Cerebellar nuclear complex (tissue), 1 donor: ENCODE measurements at places on chromosomes 12 and 14.

DNA sequence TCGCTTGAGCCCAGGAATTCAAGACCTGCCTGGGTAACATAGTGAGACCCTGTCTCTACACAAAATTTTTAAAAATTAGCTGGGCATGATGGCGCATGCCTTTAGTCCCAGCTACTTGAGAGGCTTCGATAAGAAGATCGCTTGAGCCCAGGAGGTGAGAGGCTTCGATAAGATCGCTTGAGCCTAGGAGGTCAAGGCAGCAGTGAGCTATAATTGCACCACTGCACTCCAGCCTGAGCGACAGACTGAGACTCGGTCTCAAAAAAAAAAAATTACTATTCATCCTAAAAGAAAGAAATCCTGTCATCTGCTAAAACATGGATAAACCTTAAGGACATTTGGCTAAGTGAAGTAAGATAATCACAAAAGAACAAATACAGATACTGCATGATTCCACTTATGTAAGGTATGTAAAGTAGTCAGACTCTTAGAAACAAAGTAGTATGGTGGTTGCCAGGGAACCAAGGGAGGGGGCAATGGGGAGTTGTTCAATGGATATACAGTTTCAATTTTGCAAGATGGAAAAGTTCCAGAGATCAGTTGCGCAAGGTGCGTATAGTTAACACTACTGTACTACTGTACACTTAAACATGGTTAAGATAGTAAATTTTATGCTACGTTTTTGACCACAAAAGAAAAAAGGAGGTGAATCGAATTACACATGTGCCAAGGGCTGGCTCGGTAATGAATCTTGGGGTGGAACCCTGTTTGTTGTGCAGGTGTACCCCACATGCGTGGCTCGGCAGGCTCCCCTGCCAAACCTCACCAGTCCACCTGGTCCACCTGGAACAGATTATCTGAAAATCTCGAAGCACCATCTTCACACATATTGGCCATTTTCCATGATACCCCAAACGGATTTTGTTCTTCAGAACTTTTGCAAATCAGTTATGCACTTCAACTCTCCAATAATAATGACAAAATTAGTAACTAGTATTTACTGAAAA is 18.3 kb upstream of the ATP2A2 start:
- DNase-seq, result no peak

DNA sequence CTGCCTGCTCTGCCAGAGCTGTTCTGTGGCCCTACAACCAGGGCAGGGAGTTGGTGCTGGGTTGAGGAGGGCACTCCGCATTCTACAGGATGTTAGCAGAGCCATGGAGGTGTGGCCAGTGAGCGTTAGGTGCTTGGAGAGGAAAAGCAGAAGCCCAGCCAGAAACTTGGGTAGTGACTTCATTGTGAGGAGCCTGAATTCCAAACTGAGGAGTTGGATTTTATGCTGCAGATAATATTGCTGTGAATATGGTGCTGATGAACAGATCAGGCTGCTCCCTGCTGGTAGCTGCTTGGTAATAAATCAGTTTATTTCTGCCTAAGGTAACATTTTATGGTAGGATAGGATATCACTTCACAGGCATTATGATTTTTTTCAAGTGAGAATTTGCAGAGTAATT is 7.1 kb upstream of the CCDC175 start:
- no peak for DNase-seq

DNA sequence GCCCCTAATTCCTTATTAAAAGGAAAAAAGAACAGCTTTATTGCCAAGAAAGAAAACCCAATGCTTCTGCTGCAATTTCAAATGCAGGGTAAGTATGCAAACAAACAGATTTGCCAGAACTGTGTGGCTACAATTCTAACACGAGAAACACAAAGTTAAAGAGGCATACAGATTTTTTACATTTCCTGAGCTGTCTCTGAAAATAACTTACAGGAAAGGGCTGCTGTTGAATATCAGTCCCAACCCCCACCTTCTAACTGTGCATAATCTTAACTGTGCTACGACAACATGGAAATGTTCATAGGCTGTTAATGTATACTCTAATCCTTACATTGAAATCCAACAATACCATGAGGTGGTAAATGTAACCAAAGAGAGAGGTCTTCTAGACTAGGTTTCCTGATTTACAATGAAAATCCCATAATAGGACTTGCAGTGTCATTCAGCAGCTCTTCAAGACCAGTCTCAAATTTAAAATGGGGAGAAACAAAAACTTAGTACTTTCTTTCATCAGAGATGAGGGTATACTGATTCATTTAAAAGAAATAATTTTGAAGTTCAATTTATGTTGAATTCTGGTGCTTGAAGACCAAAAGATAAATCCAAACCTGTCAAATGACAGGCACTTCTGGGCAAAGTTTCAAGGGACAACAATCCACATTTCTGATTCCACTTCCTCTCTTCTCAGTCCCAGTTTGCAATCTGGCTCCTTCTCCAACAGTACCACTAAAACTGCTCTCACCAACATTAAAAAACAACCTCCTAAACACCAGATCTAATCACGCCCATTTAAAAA is 14.4 kb downstream of the FGD6 start:
- no peak for DNase-seq

GRCh38 chr12:43370263-43370662 is 181.7 kb downstream of the ADAMTS20 start:
- no peak for DNase-seq

DNA sequence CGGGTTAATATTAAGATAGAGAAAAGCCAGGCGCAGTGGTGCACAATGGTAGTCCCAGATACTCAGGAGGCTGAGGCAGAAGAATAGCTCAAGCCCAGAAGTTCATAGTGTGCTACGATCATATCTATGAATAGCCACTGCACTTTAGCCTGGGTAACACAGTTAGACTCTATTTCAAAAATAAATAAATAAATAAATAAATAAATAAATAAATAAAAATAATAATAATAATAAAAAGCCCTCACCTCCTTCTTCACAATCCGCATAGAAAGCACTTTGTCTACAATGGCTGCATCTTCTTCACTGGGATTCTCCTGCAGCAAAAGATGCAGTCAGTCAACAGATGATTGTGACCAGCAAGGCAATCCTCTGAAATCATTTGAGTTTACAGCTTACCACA is 31.5 kb upstream of the SUPT16H start:
- no peak for DNase-seq

DNA sequence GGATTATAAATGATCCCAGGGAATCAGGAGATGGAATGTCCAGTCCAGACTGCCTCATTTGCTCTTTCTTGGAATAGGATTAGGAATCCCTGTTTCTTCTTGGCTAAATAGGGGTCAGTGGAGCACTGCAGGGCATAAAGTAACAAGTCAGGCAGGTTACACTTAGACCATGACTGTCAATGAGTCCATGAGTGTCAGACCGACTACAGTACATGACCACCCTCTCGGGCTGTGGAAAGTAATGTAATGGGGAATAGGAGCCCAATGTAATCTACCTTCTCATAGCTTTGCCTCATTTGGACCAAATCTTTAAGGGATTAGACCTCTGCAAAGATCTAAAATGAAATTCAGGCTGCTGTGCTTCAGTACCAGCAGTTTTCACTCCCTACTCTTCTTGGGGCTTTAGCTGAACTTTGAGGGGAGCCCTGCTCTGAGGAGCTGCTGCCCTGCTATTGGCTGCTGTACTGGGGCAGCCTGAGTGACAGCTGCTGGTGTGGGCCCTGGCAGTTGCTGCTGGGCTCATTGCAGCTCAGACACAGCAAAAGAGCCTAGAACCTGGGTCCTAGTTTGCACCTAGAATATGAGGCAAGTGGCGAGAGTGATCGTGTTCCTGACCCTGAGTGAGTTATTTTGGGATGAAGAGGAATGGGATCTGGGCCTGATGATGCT is 62.2 kb upstream of the OR4E1 start:
- DNase-seq, result no peak

DNA sequence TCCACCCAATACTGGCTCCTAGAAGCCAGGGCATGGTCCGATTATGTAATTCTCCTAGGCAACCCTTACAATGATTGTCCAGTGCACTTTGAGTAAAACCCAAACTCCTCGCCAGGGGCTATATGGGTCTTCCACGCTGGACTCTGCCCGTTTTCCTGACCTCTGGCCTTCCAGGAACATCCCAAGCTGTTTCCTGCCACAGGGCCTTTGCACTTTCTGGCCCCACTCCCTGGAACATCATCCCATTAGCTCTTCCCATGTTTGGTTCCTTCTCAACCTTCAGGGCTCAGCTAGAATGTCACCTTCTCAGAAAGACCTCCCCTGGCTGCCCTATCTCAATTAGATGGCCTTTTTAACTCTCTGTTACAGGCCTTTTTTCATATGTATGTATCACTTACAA is 85.4 kb downstream of the IRF2BPL start:
- no peak for DNase-seq

GRCh38 chr12:18394742-18395141 is 133.4 kb downstream of the PIK3C2G start:
- DNase-seq, result no peak

- DNase-seq, result no peak
Observed at GRCh38 chr14:61140271-61140670, 140.9 kb downstream of the TMEM30B start.

GRCh38 chr12:25553098-25553497 is at the start of gene LMNTD1:
TSS of gene LMNTD1 (minus strand) at chr12:25553283. CDS start at chr12:25552959, 324 bp downstream.
- no peak for DNase-seq

DNA sequence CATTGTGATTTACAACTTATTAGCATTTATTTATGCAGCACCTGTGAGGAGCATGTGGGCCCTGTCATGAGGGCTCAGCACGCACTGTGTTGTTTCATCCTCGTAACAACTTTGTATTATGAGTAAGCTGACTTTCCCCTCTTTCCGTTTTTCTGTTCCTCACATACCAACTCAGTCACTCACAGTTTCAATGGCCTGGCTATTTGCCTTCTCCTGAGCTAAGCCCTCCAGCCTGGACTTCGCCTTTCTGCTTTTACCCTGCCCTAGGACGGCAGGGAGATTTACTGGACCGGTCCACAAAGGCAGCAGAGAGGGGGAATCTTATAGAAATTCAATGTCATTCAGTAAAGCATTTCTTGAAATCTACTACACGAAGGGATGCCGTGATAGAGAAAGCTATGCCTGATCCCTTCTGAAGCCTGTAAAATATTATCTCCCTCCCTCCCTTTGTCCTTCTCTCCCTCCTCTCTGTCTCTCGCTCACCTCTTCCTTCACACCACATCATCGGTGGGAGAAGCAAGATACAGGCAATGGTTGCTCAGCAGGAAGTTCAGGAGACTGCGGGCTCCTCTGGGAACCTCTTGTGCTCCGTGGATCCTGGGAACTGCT is 219.2 kb upstream of the TBX3 start:
- DNase-seq, result no peak

DNA sequence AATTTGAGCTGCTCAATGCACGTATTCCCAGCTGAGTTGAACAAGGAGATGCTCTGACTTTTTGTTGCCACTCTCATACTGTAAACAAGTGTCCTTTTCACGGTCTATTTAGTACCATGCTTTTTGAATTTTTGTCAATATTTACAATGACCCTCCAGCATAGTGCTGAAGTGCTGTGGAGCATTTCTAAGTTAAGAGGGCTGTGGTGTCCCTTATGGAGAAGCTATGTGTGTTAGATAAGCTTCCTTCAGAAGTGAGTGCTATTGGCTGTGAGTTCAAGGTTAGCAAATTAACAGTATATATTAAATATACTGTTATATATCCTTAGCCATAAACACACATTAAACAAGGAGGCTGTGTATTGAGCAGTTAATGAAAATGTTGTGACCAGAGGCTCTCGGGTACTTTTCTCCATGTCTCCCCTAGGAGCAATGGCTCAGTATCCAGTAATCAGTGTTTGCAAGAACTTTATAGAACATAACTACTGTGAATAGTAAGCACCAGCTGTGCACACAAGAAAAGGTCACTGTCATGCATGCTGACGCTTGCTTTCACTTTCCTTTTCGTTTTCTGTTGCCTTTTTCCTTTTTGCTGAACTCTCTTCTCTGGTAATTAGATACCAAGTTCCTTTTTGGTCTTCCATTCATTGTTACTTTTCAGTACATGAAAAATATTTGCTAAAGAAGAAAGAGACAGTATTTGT is 187.2 kb upstream of the NEDD1 start:
- DNase-seq, result no peak

GRCh38 chr12:112555621-112556233 is 137.0 kb downstream of the PTPN11 start:
- no peak for DNase-seq

DNA sequence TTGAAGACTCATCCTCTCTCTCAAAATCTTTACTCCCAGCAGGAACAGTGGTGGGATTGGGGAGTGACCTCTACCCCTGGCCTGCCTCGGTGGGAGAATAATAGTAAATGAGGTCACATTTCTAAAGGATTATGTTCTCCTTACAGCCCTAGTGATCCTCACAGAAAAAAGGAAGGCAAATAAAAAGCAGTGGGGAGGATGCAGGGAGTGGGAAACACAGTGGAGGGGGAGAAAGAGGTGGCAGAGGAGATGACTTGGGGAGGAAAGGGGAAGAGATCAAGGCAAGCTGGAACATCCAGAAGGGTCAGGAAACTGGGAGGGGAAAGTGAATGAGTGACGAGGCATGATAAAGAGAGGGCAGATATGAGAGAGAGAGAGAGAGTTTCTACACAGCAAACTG is 8.3 kb upstream of the SYNDIG1L start:
- DNase-seq, result no peak

- no peak for DNase-seq
Observed at GRCh38 chr12:114302117-114302516, 103.8 kb downstream of the TBX5 start.

DNA sequence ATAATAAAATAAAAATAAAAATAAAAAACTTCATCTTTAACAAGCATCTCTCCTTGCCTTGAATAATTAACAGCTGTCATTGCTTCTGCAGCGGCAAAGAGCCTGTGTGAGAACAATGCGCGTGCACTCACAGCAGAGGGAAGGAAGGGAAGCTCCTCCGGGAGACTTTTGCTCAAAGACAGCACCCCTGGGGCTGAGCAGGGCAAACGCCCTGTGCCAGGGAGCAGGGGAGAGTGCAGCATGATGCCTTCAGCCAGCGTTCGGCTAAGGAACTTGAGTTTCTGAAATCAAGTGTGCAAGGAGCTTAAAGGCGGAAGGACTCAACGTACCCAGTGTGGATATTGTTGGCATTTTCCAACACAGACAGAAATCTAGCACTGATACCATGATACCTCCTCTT is 120.5 kb downstream of the RIMBP2 start:
- DNase-seq, result no peak

DNA sequence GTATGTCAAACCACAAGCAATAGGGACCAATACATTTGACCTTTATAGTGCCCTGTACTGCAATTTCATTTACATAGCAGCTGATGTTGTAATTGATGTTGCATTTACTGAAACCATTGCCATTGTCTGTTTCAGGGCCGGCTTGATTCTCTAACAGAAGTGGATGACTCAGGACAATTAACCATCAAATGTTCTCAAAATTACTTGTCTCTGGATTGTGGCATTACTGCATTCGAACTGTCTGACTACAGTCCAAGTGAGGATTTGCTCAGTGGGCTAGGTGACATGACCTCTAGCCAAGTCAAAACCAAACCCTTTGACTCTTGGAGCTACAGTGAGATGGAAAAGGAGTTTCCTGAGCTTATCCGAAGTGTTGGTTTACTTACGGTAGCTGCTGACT is 216.0 kb downstream of the AKAP6 start:
- DNase-seq, result no peak
